ENCODE measurements at places on chromosomes 7 and 10.

DNA sequence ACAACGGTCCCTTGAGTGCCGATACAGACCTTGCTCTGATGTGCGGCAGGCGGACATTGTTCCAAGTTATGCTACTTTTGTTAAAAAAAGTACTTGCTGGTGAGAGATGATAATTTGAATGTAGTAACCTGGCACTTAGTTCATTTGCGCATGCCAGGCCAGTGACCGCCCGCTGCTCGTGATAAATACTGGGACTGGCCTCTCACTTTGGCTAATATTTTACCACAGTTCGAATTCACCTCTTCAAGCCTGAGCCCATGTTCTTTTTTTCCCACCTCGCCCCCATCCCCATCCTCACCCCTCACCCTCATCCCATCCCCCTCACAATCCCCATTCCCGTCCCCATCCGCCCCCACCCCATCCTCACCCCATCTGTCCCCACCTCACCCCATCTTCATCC, 126.4 kb downstream of the DNAJB6 start:
- DNase-seq, result no peak

DNA sequence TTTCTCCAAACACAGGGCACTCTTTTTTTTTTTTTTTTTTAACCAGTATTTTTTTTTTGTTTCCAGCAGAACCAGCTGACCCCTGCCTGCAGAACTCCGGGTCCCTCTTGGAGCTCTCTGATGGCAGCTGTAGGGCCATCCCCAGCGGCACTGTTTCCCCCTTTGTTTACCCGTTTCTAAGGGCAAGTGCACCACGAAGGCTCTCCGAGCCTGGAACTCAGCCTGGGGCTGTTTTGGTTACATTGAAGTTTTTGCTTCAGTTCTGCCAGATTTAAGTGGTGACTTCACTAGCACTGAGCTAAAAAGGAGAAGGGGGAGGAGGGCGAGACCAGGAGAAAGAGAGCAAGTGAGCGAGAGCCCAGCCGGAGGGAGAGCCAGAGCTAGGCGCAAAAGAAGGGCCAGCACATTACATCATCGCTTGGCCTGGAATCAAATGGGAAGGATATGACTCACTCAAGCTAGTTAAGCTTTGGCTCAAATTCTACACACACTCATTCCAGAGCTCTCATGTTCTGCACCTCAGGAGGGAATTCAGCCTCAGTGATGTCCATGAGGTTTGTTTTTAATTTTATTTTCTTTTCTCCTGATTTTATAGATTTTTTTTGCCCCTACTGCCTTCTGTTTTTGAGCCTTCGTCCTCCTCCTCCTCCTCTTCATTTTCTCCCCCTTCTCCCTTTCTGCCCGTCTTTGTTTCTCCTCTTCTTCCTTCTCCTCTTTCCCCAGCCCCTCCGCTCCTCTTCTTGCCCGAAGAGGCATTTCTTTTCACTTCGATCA, 272.3 kb downstream of the TRIL start:
- DNase-seq, result no peak

- DNase-seq, result no peak
Observed at GRCh38 chr10:17861760-17862159, 52.6 kb downstream of the MRC1 start.

GRCh38 chr7:31873816-31874597, 187.0 kb downstream of the PPP1R17 start:
- DNase-seq, result no peak

DNA sequence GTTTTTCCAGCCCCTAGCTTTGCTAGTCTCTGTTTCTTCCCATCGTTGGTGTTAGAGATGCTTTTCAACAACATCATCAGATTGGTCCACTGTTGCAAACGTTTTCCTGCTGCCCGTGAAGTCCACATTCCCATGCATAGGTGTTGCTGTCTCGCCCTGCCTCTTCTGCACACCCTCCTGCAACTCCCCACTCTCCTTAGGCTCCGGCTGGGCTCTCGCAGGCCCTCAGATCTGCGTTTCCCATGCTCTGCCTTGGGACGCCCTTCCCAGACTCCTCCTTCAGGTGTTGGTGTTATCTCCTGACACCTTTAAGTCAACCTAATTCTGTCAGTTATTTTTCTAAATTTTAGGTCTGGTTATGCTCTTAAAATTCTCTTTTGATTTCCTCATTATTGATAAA, 55.0 kb downstream of the ZMYND11 start:
- no peak for DNase-seq

GRCh38 chr7:32178677-32179366, 108.6 kb upstream of the PDE1C start:
- DNase-seq, result no peak

DNA sequence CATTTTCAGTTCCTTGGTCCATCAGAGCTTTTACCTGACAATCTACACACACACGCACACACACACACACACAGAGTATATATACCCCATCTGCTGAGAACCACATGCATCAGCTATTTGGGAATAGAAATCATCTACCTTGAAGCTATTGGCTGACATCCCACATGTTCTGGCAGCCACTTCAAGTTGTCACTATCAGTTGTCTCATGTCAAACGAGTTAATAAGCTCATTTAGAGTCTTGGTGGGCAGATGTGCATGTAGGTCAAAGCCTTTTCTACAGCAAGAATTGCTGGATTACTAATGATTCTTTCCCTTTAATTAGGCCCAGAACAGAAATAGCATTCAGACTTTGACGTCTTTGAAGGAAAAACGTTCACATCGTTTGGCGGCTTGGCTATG, 36.8 kb downstream of the COL28A1 start:
- DNase-seq, result no peak

- no peak for DNase-seq
Observed at GRCh38 chr10:52020702-52021101, 293.4 kb upstream of the DKK1 start.

DNA sequence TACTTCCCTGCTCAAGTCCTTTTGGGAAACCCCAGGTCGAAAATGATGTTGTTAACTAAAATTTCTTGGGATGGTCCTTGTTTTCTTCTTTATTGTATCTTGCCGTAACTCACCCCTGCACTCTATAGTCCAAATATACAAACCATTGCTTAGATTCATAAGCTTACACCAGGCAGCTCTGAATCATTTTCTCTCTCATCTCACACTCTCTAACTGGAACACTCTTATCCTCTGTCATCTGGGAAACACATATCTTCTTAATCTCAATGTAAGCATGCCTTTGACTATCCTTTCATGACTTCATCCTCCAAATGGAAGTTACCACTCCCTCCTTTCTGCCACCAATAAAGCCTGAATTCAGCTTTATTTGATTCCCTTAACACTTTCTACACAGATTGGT, 175.8 kb upstream of the ANK3 start:
- no peak for DNase-seq

DNA sequence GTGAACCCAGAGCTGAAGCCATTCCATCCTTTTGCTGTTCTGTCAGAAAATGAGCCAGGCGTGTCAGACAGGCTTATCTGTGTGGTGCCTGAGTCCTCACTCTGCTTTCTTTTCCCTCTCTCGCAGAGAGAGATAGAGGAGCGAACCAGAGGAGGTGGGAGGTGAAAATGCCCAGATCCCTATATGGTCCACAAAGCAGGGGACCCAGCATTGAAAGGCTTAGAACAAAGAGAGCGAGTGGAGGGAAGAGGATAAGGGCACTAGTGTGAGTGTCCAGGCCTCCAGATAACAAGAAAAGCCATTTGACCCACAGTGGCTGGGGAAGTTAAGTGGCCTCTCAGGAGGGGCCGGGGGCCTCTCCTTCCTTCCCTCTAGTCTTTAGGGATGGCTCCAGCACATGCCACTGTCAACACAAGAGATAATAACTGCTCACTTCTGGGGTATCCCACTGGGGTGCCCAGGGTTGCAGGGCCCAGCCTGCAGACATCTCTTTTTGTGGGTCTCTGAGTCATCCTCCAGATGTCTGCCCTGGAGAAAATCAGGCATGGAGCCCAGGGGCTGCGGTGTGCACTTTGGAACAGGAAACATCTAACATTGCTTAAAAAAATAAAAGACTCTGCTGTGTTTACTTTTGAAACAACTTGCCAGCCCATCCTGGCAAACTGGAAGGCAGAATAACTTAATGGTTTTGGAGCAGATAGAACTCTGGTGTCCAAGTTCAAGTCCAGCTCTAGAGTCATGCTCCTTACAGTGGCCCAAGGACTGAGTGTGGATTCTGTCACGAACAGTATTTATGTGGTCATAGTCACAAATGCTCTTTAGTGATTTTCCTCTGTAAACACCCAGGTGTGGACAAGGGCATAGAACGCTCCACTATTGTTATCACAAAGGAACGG, 189.5 kb downstream of the CXCL12 start:
- no peak for DNase-seq

DNA sequence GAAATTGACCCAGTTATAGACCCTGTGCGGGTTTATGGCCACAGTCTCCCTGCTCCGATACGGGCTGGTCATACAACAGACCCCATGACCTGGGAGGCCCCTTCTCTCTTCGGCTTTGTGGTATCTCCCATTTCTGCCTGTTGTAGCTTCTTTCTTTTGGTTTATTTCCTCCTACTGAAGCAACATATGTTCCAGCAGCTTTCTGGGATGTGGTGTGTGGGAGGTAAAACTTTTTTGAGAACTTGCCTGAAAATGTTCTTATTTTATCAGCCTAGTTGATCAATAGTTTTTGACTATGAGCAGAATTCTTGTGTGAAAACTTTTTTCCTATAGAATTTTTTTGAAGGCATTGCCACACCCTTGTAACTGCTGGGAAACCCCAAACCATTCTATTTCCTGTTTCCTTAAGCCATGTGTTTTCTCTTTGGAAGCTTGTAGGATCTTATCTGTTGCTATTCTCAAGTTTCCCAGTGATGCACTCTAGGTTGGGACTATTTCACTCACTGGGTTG, 80.0 kb downstream of the DAGLB start:
- DNase-seq, result no peak

GRCh38 chr7:21542891-21543527, at the start of gene DNAH11:
Gene DNAH11 (plus strand): TSS chr7:21543039. CDS start chr7:21543246, 207 bp downstream.
- DNase-seq, result no peak

DNA sequence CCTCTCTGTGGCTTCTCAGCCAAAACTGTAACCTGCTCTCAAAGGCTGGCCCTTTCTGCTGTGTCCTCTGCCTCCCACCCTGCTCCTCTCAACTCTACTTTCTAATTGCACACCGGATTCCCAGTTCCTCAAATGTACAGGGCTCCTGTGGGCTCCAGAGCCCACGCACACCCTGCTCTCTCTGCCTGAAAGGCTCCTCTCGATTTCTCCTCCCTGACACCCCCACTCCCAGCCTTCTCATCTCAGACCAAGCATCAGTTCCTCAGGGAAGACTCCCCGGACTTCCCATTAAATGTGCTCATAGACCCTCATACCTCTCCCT, 111.7 kb upstream of the STEAP1B start:
- DNase-seq, result no peak

DNA sequence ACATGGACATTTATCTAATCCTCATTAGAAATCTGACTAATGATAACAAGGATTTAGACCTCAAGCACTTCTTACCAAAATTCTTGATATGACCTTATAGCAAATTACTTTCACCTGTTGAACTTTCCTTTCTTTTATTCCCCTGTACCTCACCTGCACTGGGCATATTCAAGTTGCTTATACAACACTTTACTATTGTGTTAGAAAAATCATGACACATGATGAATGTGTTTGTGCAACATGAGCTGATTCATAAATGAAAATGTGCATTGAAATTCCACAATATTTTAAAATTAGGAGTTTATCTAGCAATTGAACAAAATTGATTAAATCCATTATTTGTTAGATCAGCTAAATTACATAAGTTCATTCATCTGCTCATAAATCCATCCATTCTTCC, 160.6 kb downstream of the CFTR start:
- no peak for DNase-seq

DNA sequence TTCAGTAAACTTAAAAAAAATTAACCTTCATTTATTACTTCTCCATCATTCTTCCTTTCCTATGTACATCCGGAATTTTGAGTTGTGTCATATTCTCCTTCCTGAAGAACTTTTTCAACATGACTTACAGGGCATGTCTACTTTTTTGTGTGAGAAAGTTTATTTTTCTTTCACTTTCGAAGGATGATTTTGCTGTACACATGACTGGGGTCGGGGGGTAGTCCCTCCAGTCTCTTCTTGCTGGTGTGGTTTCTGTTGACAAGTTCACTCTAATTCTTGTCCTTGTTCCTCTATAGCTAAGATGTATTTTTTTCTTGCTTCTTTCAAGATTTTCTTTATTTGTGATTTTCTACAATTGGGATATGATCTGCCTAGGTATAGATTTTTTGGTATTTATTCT, 55.8 kb downstream of the INPP5A start:
- DNase-seq, result no peak

DNA sequence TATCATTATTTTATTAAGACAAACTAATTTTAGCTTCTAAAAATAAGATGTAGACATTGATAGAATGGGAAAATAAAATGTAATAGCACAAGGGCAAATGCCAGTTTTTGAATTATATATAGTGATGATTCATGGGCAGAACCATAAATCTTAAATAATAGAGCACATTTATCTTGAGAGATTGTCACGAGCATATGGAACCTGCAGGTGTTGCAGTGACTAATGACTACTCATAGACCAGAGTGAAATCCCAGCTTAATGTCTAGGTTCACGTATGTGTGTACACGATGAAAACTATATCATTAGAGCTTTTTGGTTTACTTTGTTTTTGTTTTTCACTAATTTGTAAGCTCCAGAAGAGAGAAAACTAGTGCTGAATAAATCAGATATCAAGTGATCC, 150.2 kb upstream of the CACNA2D1 start:
- DNase-seq, result no peak

DNA sequence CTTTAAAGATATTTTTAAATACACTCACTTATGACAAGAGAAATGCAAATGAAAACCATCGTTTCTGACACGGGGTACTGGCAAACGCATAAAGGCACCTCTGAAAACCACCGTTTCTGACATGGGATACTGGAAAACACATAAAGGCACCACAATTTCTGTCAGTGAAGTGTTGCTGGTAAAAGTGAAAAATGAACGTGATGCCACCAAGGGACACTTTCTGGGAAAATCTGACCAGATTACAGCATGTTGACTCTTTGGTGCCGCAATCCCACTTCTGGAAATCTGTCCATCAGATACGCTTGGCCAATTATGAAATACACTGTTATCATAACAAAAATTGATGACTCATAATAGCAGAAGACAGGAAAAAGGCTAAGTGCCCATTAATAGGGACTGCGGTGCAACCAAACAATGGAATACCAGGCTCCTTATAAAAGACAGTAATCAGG, 131.7 kb downstream of the ZMYND11 start:
- DNase-seq, result no peak

GRCh38 chr10:98394851-98395440, 20.0 kb downstream of the PYROXD2 start:
- DNase-seq, result no peak

GRCh38 chr7:94907811-94908322, 473 bp downstream of the PPP1R9A start:
- no peak for DNase-seq

DNA sequence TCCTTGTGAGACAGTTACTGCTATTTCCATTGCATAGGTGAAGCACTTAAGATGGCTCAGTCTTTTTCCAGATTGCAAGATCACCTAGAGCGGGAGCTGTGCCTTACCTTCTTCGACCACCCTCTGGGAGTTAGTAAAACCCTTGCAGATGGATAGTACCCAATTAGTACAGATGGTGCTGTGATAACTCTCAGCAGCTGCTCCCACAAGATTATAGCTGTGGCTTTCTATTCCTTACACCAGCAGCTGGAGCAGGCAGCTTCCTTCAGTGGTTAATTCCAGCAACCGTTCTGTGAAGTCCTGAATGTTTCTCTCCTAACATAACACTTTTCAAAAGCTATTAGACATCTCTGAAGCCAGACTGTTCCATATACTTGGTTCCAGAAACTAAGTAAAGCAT, 796.8 kb downstream of the XPNPEP1 start:
- DNase-seq, result no peak
